ENCODE measurements at places on chromosomes 4 and X. TPM values are rescaled to one million over a fixed set of nuclear protein-coding genes. Genes with fewer than 3 reads are reported as not detected.

DNA sequence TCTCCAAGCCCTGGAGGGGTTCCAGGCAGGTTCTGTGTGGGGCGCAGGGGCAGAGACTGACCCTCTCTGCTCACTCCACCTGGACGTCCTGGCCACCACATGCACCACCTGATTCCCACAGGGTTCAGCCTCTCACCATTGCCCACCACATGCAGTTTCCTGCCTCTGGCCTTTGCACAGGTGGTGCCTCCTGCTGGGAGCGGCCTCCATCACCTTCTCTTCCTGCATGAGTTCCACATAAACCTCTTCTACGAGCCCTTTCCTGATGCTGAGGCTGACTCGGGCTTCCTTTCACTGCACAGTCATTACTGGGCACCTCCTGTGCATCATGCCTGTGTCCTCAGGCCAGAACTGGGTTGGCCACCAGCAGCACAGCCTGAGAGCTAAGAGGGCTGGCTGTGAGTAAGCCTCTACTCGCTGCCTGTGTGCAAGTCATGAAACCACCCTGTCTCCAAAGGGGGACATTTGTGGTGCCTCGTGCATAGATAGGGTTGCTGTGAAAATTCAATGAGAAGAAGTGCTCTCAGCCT is 19.9 kb downstream of the MAN2B2 start:
- DNase-seq, result no peak
- H3K36me3 ChIP-seq, result peaks cover 15% of the 10 kb centered on the region
- H3K4me3 ChIP-seq, result no peak overlapping the region
- peaks cover 18% of the 10 kb centered on the region for H3K4me1 ChIP-seq

DNA sequence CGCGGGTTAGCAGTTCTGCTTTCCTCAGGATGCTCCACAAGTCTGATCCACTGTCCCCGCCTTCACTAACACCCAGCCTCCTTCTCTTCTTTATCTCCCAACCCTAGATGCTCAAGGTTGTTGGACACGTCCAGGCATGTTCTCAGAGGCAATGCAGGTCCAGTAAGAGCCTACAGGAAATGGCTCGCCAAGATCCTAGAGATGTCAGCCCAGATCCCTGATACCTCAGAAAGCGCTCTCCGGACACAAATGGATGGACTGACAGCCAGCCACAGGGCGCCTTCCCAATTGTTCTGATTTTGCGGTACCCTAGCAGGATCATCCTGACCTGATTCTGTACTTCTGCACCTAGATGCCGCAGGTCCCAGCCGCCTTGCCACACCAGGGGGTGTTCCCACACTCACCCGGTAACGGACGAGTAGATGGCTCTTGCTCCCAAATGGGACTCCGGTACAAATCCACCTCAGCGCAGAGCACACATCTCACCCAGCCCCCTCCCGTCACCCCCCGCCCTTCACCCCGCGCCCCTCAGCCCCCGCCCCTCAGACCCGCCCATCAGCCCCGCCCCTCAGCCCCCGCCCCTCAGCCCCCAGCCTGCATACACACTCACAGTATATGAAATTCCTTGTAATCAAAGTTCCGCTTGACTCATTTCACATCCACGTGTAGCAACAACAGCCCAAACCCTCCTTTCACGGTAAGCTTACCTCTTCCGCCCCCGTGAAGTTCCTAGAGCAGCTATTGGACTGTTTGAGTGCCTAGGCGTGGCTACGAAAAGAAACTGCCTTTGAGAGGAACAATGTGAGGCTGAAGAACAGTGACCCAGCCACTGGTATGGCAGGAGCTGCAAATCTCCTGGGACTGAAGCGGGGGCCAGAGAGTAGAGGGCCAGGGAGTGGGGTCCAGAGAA is at the start of gene EDA2R:
Gene EDA2R, minus strand, starts transcription at position 488 of the 910 bp plus-strand sequence. CDS start 23,058 bp downstream, outside the sequence.
- H3K36me3 ChIP-seq, result no peaks in the 10 kb centered on the region
- H3K27ac ChIP-seq, result peak within 1 kb of the TSS; percentile 51
- peaks cover 5% of the 10 kb centered on the region for H3K4me1 ChIP-seq
- H3K4me3 ChIP-seq, result peak within 1 kb of the TSS; percentile 77
- no peaks in the 10 kb centered on the region for H3K27me3 ChIP-seq

DNA sequence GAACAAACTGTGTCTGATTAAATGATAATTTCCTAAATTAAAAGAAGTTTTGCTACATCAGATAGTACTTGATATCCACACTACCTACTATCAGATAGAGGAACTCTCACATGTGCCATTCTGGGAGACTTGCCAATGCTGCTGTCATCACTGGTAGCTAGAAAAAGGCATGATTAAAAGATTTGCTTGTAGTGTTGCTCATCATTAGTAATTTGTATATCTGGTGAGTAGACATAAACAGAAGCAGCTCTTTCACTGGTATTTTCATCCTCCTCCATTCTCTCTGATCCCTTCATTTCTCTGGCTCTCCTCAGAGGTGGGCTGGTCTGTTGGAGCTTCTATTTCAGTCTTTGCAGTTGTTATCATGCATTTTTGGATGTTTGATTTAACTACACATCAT is 56.0 kb downstream of the SPRY1 start:
- H3K4me3 ChIP-seq, result no peak overlapping the region
- no peak for DNase-seq
- H3K27me3 ChIP-seq, result no peaks in the 10 kb centered on the region
- H3K4me1 ChIP-seq, result peaks cover 66% of the 10 kb centered on the region

DNA sequence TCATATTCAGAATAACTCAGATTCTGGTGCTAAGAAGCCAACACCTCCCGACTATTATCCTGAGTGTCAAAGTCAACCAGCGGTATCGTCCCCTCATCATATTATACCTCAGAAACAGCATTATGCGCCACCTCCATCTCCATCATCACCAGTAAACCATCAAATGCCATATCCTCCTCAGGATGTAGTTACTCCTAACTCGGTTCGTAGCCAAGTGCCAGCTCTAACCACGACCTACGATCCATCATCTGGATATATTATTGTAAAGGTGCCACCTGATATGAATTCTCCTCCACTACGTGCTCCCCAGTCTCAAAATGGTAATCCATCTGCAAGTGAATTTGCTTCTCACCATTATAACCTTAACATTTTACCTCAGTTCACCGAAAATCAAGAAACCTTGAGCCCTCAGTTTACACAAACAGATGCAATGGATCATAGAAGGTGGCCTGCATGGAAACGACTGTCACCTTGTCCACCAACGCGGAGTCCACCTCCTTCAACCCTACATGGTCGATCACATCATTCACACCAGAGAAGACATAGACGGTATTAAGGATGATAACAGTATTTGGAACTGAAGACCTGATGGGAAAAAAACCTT is 1.1 kb downstream of the CBLL2 start:
- H3K4me1 ChIP-seq, result no peaks in the 10 kb centered on the region
- no peak overlapping the region for H3K27ac ChIP-seq
- no peaks in the 10 kb centered on the region for H3K36me3 ChIP-seq
- DNase-seq, result no peak
- H3K4me3 ChIP-seq, result no peak overlapping the region

DNA sequence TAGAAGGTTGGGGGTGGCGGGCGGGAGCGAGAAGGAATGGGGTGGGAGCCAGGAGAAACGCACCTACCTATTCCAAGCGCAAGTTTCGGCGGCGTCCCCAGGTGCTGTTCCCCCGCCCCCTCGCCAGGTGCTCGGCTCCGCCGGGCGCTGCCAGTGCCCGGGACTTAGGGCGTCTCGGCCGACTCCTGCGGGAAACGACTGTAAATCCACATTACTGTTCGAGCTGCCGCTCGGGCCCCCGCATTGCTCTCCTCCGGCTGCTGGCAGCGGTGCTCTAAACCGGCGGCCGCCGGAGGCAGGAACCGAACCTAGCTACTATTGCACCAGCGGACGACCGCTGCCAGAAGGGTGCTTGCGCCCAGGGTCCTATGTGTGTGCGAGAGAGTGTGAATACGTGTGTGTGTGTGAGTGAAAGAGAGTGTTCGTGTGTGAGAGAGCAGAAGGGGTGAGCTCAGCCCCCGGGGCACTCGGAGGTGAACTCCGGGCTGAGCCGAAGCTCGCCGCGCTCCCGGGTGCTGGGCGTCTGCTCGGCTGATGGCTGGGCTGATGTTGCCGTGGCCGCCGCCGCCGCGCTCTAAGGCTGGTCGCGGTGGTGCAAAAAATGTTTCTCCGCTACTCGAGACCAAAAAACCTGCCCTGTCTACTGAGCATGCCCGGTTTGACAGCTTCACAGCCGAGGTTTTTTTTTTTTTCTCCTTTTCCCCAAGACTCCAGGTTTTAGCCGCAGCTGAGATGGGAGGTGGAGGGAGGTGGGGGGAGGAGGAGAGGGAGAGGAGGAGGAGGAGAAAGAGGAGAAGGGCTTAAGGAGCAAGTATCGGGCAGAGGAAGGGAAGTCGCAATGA is 115.7 kb upstream of the TEX13C start:
- H3K4me1 ChIP-seq, result no peaks in the 10 kb centered on the region
- H3K27me3 ChIP-seq, result peaks cover 11% of the 10 kb centered on the region
- DNase-seq, result no peak
- H3K36me3 ChIP-seq, result no peaks in the 10 kb centered on the region
- H3K4me3 ChIP-seq, result no peak overlapping the region

DNA sequence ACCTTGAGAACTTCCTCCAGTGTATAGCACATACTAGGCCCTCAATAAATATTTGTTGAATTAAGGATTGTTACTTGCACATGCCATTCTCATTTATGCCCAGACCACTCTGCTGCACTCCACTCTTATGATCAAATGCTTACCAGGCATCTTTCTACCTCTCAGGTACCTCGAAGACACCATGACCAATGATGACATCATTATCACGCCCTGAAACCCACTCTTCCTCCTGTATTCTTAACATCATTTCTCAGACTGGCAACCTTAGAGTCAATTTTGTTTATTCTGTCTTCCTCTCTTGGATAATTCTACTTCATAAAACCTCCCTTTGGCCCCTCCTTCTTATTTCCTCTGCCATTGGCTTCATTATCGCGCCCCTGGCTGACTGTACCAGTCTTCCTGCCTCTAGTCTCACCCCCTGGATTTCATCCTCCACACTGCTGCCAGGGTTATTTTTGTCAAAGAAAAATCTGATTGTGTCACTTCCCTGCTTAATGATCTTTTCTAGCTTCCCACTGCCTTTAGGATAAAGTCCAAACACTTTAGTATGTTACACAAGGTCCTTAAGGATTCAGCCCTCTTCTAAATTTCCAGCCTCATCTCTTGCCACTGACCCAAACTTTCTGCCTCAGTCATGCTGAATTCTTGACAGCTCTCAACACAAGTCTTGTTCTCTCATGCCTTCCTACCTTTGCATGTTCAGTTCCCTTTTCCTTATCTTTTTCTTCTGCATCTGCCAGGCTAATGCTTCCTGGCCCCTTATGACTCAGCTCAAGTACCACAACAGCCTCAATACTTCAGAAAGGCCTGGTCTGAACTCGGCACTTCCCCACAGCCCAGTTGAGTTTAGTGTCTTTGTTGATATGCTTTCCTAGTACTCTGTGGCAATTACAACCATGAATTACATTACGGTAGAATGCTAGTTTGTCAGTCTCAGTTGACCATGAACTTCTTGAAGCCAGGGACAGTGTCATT is 45.8 kb downstream of the HDAC8 start:
- peak overlapping the region; percentile 65 for H3K4me3 ChIP-seq
- peaks cover 14% of the 10 kb centered on the region for H3K4me1 ChIP-seq
- no peaks in the 10 kb centered on the region for H3K36me3 ChIP-seq
- no peak for DNase-seq

DNA sequence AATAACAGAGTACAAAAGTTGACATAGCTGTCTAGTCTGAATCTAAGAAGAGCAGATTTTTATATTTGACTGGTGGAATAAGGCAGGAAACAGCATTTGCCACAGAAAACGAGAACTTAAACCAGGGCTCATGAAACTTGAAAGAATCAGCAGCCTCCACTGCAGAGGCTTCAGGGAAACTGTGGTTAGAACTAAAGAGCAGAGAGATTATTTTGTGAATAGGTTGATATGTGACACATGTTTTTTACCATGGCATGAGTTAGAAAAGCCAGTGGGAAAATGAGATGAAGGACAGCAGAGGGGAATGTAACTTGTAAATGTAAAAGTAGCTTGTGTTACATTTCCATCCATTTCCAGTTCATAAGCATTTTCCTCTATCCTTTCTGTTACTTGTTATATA is 63.7 kb upstream of the CAMK2D start:
- H3K27ac ChIP-seq, result no peak overlapping the region
- no peak for DNase-seq

DNA sequence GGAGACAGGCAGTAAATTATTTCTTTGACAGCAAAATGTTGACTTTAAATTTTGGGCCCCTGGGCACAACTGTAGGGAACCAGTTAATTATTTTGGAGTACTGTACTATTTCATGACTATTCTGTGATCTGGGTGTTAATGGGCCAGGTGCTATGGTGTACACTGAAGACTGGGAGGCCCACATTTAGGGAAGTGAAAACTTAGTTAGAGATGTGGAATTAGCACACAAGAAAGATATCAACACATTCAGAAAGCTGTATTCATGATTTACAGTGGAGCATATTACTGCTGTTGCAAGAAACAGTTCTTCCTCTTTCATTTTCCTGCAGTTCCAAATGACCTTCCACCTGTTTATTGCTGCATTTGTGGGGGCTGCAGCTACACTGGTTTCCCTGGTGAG is 12.4 kb downstream of the PLP1 start:
- H3K4me3 ChIP-seq, result no peak overlapping the region
- no peaks in the 10 kb centered on the region for H3K27me3 ChIP-seq
- H3K27ac ChIP-seq, result peak overlapping the region; percentile 11
- peaks cover 9% of the 10 kb centered on the region for H3K4me1 ChIP-seq

DNA sequence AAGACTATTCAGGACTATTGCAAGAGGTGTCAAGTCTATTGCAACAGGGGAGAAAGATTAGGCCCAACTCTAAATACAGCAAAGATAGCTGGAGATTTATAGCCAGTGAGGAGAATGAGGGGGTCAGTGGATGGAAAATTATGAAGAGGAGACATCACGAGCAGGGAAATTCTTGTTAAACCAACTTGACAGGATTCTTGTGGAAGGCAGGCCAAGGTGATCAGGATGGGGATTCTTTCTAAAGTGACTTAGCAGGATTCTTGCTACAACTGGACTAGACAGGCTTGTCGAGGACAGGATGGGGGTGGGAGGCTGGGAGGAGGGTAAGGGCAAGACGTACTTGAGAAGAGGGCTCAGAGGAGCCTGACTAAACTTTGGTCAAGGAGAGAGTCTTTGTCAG is 89.0 kb downstream of the PHEX start:
- no peak overlapping the region for H3K4me3 ChIP-seq
- H3K27me3 ChIP-seq, result no peaks in the 10 kb centered on the region
- H3K27ac ChIP-seq, result no peak overlapping the region
- H3K4me1 ChIP-seq, result no peaks in the 10 kb centered on the region

DNA sequence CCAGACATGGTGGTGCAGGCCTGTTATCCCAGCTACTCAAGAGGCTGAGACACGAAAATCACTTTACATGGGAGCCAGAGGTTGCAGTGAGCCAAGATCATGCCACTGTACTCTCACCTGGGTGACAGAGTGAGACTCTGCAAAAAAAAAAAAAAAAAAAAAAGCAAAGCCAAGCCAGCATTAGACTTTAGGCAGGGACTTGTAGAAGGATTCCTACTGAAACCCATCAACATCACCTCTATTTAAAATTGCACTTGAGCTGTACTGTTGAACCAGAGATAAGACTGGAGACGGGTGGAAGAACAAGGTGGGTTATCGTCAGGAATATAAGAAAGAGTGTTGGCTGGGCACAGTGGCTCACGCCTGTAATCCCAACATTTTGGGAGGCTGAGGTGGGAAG is 15.7 kb upstream of the AFAP1 start:
- no peak for DNase-seq
- no peak overlapping the region for H3K27ac ChIP-seq
- no peaks in the 10 kb centered on the region for H3K4me1 ChIP-seq
- H3K36me3 ChIP-seq, result no peaks in the 10 kb centered on the region

GRCh38 chrX:122464341-122464740 is 719.7 kb upstream of the GRIA3 start:
- no peak overlapping the region for H3K4me3 ChIP-seq
- no peaks in the 10 kb centered on the region for H3K27me3 ChIP-seq
- H3K36me3 ChIP-seq, result no peaks in the 10 kb centered on the region
- H3K27ac ChIP-seq, result no peak overlapping the region

GBA3 gene
- polyA plus RNA-seq, result not detected

ERAS gene
- not detected for polyA plus RNA-seq
